ENCODE measurements at places on chromosomes 3 and 15.
A peak's percentile ranks its signal among the peaks of the same experiment; 100 is the strongest.

DNA sequence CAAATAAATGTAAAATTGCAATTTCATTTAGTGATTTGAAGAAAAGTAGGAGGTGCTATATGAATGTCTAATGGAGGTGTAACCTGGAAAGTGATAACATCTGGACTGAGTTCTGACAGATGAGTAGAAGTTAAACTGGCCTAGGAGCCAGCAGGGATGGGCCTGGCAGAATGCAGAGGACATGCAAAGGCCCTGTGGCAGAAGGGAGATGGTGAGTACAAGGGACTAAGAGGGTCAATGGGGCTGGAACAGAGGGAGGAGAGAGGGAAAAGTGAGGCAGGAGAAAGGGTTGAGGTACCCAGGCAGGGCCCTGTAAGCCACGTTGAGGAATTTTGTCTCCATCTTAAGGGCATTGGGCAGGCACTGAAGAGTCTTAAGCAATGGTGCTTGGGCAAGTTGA is 3.4 kb upstream of the PPP1R14D start:
- no peak for DNase-seq

DNA sequence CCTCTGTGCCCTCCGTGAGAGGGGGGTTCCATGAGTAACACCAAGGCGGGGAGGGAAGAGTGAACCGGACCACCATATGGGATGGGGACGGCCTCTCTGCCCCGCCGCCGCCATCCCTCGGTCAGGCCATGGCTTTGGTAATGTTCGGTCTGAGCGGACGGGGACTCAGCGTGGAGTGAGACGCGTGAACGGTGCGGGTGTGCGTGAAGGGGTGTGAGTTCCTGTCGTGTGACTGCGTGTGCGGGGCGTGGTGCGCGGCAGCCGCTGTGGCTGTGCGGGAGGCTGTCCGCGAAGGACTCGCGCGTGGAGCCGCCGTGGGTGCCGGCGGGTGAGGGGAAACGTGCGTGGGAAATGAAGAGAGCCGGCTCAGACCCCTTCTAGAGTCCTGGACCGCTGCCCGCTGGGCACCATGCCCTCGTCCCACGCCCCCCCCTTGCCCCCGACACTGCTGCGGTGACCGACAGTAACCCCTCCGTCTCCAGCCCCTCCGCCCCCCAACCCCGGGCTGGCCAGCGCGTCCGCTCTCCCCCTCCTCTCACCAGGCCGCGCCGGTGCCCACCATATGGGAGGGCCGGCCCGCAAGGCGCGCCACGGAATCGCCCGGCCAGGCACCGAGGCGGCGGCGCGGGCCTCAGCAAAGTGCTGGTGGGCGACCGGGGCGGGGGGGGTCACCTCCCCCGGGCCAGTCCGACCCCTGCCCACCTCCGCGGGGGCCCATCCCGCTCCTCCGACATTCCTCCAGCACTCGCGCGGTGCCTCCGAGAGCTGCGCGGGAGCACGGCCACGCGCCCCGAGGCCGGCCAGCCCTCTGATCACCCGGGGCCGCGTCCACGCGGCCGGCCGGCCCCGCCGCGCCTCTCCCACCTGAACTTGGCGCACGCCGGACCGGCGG is 589 bp downstream of the KLF15 start:
- no peak for DNase-seq

DNA sequence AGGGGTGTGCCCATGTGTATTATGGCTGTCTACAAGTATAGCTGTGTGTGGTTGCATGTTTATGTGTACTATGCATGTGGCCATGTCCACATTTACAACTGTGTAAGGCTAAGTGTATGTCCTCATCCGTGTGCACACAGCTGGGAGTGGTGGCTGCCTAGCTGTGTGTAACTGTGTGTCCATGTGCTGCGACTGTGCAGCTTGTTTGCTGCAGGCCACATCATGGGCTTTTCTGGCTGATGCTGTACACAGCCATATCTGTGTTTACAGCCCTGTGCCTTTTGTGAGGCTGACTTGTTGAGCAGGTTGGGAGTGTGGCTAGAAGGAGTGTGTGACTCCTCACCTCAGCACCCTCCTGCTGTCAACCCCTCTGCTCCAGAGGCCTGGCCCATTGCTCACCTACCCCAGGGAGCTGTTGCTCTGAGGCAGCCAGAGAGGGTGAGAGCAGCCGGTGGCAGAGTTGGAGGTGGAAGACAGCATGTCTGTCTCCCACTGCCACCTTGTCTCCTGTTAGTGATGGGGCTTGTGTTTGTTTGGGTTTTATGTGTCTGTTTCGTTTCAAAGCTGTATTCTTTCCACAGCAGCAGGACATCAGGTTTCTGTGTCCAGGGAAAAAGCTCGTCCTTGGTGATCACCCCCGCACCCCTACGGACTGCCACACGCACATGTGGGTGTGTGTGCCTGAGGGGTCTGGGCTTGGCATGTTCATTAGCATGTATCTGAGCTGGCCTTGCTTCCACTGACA is 1.4 kb upstream of the GRM2 start:
- no peak for DNase-seq

GRCh38 chr15:38698254-38698653 is 133.6 kb upstream of the RASGRP1 start:
- no peak for DNase-seq

DNA sequence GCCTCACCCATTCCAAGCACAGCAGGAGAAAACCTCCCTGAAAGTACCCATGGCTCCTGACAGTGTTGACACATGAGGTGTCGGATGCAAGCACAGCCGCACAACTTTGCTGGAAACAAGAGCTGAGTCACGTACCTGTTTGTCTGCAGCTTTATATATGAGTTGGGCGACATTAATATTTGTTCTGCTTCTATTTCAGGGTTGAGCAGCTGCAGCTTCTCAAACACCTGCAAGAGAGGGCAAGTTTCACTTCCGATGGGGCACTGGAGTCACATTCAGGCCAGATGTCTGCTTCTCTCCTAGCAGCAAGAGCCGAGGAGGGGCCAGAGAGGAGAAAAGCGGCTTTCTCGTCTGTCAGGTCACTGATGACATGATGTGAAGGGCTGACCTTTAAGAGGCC is 88.0 kb downstream of the NUP210 start:
- DNase-seq, result no peak

GRCh38 chr15:95024351-95024750 is 793.0 kb downstream of the MCTP2 start:
- peak; percentile 60 for DNase-seq

DNA sequence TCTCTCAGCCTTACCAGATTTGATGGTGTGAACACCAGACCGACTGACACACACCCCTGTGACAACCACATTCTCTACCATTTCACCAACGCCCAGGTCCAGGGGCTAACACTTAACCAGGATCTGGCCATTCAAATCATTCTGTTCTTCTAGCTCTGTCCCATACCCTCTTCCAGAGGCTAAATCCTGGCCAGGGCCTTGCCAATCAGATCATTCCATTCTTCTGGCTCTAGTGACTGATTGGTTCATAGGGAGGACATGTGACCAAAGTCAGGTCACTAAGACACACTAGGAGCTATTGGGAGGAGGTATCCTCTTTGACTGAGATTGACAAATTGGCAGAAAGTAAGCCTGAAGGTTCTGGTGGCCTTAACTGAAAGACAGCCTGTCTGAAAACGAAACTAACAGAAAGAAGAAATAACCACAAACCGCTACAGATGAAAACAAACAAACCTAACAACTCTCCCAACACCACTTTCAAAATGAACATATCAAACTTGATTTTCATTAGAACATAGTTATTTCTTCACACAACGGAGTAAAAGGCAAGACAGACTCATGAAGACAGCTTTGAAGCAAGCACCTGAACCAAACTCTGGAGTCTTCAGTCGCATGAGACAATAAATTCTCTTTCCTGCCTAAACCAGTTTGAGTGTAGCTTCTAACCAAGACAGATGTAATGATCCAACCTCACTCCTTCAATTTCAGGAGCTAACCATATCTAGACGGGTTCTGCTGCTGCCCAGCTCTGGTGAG is 68.5 kb downstream of the TRANK1 start:
- no peak for DNase-seq

GRCh38 chr3:32018757-32019564 is 37.4 kb downstream of the ZNF860 start:
- peak; percentile 50 for DNase-seq

DNA sequence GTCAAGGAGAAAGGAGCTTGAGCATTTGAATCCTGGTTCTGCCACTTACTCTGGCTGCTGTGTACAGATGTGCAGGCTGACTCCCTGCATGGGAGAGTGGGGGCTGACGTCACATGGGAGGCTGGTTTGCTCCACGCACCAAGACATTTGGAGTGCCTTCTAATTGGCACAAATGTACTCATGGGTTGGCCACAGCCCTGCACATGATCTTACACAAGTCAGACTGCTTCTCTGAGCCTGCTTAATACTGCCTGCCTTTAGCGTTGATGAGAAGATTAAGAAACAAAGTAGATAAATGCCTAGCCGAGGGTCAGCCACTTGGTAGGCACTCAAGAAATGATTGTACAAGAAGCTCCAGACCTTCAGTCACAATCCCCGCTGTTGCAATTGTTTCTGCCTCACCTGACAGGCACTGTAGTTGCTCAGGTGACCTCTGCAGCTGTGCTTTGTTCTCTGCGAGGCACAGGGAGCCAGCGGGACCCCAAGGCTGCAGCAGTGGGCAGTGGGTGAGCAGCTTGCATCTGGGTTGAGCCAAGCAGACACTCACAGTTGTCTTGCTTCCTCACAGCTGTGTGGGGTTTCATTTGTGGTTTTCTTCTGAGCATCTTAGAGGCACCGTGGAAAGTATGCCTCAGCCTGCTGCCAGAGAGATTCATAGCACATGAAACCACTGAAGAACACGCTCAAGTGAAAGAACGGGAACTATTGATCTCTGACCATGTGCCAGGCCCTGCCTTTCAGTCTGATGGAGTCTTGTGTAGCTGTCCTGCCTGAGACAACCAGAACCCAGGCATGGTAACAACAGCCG is 33.1 kb downstream of the GRK7 start:
- DNase-seq, result no peak

GRCh38 chr3:99640214-99640851 is 1.9 kb downstream of the COL8A1 start:
- DNase-seq, result no peak

DNA sequence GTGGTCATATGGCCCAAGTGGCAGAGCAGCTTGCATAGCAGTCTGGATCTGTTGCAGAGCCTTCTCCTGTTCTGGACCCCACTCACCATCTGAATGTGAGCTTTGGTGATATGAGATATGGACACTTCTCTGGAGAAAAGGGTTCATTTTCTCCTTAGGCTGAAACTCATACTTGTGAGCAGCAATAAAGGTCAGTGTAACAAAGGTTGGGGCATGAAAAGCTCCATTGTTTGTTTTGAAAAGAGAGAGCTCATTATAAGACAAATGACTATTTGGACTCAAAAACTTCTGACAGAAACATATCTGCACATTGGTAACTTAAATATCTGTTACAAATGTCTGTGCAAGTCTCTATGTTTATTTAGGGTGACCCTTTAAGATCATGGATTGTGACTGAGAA is 517.3 kb downstream of the MFSD1 start:
- DNase-seq, result no peak

DNA sequence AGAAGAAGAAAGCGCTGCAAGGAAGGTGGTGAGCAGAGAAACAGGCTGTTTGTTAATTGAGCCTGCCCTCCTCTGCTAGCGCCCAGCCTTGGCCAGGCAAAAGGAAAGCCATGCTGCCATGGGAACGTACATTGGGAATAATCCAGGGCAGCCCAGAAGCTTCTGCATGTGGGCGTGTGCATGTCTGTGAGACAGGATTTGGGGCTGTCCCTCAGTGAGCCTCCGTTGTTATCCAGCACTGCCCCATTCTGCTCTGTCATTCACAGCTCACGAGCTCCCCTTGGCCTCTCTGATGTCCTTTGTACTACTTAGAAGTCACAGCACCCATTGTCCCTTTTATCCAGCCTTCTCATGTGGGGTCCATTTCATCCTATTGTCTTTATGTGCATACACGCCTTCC is 239.1 kb upstream of the ROPN1 start:
- no peak for DNase-seq

- no peak for DNase-seq
Observed at GRCh38 chr15:70382009-70382749, 284.5 kb upstream of the TLE3 start.

- peak; percentile 92 for DNase-seq
Observed at GRCh38 chr15:90000186-90001001, 730 bp upstream of the ZNF710 start.

DNA sequence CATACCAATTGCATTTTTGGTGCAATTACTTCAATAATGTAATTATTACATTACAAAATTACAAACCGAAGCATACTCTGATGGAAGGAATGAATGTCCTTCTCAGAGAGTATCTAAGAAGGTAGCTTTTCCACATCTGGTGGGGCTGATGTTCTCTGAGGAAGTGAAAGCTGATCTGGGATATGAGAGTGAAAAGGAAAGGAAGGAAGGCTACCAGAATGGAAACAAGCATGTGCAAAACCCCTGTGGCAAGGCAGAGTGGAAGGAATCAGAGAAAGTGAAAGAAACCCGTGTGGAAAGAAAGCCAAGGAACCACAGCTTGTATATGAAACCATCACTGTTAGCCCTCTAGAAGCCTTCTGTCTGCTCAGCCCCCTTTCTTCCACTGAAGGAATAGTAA is 35.3 kb upstream of the GOLGA8A start:
- DNase-seq, result no peak

DNA sequence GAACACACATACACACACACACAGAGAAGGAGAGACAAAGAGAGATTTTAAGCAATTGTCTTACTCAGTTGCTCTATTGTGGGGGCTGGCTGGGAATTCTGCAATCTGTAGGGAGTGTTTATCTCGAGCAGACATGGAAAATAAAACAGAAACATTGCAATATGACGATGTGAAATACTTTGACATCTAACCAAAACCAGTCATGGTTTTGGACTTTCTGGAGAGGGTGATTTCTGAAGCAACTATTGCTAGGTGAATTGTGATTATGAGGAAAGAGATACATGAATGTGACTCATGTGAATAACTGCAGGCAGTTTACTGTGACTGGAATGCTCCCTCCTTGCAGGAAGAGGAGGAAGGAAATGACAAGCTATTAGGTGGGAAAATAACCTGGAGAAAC is 12.3 kb upstream of the PHLDB2 start:
- no peak for DNase-seq

DNA sequence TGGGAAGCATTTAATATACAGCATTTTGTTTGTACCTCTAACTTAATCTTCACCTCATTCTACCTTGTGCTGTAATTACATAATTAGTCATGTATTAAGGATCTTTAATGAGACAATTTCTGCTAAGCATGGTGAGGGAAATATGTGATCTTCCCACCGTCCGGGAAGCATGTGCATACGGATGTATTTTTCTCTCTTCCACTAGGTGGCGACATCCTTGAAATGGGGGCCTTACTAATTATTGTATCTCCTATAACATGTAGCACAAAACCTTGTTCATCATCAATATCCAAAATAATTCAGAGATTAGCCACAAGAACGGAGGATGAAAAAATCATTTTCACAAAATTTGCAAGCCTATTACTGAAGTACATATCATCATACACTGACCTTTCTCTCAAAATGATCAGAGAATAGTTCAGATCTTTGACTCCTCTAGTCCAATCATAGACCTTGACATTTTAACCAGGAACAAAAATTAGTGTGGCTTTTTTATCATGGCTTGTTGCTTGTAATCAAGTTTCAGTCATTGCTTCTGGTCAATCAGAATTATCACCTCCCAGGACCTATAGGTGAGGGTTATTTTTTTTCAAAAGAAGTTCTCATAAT is 148.9 kb upstream of the GBE1 start:
- peak; percentile 34 for DNase-seq

- DNase-seq, result peak; percentile 2
Observed at GRCh38 chr3:84772841-84773240, 185.9 kb upstream of the CADM2 start.

All from NCI-H524 (cell line).